GM12878 (cell line): ENCODE measurements at places on chromosomes 5 and 9. TPM values are rescaled to one million over a fixed set of nuclear protein-coding genes. Genes with fewer than 3 reads are reported as not detected.

GRCh38 chr5:158124606-158125316, 265.8 kb upstream of the CLINT1 start:
- no peak for DNase-seq
- H3K4me3 ChIP-seq: no peak overlapping the region
- 0 out of 2 replicates have a peak, but pooled peaks cover 4% of the 10 kb centered on the region for H3K27me3 ChIP-seq
- H3K27ac ChIP-seq: no peak overlapping the region

DNA sequence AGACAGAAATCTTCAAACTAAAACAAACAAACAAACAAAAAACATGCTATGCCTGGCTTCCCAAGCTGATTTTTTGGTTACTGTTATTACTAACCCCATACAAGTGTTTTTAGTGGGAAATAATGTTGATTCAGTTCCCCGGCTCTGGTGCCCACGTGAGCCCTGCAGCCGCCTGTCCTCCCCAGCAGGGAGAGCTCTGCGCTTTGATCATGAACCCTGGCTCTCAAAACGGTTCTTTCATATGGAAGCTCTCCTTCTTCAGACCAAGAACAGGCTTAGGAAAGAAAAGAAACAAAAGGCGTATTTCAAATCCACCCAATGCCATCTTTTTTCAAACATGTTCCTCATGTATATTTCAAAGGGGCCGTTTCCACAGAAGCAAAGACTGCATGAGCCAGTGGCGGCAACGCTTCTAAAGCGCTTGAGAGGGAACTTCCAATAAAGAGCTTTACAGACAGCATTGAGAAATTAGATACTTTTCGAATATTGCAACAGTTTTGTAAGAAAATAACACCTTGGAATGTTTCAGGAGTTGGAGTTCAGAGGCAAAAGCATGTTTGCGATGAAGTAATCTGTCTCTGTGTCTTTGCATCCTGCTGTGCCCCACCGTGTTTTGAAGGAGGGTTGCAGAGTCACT, 74.8 kb downstream of the ICE1 start:
- H3K4me1 ChIP-seq: no peaks in the 10 kb centered on the region; the same call in 1 of the 2 replicates
- DNase-seq: no peak
- H3K4me3 ChIP-seq: no peak overlapping the region
- no peaks in the 10 kb centered on the region for H3K36me3 ChIP-seq
- H3K27me3 ChIP-seq: no peaks in the 10 kb centered on the region

GRCh38 chr9:87796196-87796595, 70.3 kb downstream of the CTSL start:
- H3K4me3 ChIP-seq: no peak overlapping the region
- no peak for DNase-seq
- H3K27ac ChIP-seq: no peak overlapping the region
- H3K27me3 ChIP-seq: no peaks in the 10 kb centered on the region; the same call in 1 of the 2 replicates
- no peaks in the 10 kb centered on the region for H3K36me3 ChIP-seq
- 0 out of 2 replicates have a peak, but pooled peaks cover 3% of the 10 kb centered on the region for H3K4me1 ChIP-seq

DNA sequence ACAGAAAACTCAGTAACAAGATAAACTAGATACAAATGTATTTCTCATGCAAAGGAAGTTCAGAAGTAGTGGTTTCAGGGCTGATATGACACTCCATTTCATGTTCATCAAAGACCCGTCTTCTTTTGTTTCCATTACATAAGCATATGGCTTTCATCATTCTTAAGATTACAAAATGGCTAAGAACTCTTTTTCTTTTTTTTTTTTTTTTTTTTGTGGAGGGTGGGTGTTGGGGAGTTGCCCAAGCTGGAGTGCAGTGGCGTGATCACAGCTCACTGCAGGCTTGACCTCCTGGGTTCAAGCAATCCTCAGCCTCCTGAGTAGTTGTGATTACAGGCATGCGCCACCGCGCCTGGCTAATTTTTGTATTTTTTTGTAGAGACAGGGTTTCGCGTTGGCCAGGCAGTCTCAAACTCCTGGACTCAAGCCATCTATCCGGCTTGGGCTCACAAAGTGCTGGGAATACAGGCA, 22.0 kb upstream of the PTBP3 start:
- H3K27me3 ChIP-seq: no peaks in the 10 kb centered on the region
- no peak overlapping the region for H3K27ac ChIP-seq
- no peak for DNase-seq
- H3K4me1 ChIP-seq: no peaks in the 10 kb centered on the region
- H3K36me3 ChIP-seq: no peaks in the 10 kb centered on the region
- H3K4me3 ChIP-seq: no peak overlapping the region

GRCh38 chr9:95131023-95131943, 186.2 kb downstream of the FANCC start:
- no peak overlapping the region for H3K27ac ChIP-seq
- no peak for DNase-seq
- no peaks in the 10 kb centered on the region for H3K27me3 ChIP-seq
- H3K36me3 ChIP-seq: no peaks in the 10 kb centered on the region
- no peaks in the 10 kb centered on the region for H3K4me1 ChIP-seq

- no peak for DNase-seq
- H3K27me3 ChIP-seq: peaks cover 3% of the 10 kb centered on the region; the same call in 1 of the 2 replicates
- H3K4me1 ChIP-seq: no peaks in the 10 kb centered on the region
- H3K36me3 ChIP-seq: no peaks in the 10 kb centered on the region
- H3K4me3 ChIP-seq: no peak overlapping the region
These were observed 31.0 kb upstream of the FSTL4 start for GRCh38 chr5:133643365-133643764.

DNA sequence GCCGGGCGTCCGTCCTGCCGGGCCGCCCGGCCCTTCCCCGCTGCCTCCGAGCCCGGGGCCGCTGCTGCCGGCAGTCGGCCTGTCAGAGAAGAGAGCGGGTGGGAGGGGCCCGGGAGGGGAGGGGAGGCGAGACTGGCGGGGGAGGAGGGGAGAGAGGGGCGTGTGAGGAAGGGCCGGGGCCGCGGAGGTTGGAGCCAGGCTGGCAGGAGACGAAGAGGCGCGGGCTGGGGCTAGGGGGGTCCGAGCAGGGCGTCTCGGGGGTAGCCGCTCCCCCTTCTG, 570 bp downstream of the CREBRF start:
- peak overlapping the region; percentile 93 for H3K4me3 ChIP-seq
- no peaks in the 10 kb centered on the region for H3K27me3 ChIP-seq
- DNase-seq: no peak
- peaks cover 24% of the 10 kb centered on the region for H3K4me1 ChIP-seq
- H3K36me3 ChIP-seq: no peaks in the 10 kb centered on the region

DNA sequence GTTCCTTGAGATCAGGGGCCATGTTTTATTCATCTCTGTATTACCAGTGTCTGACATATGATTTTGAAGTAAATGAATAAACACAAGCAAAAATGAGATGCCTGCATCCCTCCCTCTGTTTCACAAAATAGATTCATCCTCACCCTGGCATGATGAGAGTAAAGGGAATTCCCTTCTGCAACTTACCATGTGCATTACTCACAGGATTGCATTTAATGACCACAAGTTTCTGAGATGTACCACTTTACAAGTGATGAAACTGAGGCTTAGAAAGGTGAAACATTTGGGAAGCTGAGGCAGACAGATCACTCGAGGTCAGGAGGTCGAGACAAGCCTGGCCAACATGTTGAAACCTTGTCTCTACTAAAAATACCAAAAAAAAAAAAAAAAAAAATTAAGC, 74.2 kb upstream of the TNFSF8 start:
- no peaks in the 10 kb centered on the region for H3K36me3 ChIP-seq
- H3K27ac ChIP-seq: no peak overlapping the region
- H3K4me1 ChIP-seq: no peaks in the 10 kb centered on the region
- no peak overlapping the region for H3K4me3 ChIP-seq

GRCh38 chr9:127018935-127019334, 103.5 kb downstream of the ANGPTL2 start:
- no peaks in the 10 kb centered on the region for H3K27me3 ChIP-seq
- no peak overlapping the region for H3K27ac ChIP-seq
- no peak for DNase-seq
- H3K4me3 ChIP-seq: no peak overlapping the region
- H3K4me1 ChIP-seq: peaks cover 3% of the 10 kb centered on the region; the same call in 1 of the 2 replicates

DNA sequence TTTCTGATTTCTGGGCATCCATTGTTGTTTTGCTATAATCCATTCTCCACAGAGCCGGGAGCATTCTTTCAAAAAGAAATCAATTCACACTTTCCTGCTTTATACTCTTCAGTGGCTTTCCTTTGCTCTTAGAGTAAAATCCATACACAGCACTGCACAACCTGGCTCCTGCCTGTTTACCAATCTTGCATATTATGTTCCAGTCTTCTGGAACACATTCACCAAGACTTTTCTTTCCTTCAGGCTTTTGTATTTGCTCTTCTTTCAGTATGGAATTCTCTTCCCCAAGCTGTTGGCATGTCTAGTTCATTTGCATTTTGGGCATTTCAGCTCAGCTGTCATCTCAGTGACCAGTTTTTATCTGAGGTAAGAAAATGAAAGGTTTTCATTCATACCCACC, 6.3 kb downstream of the RFESD start:
- no peaks in the 10 kb centered on the region for H3K36me3 ChIP-seq
- H3K27ac ChIP-seq: no peak overlapping the region
- no peaks in the 10 kb centered on the region for H3K27me3 ChIP-seq
- no peak overlapping the region for H3K4me3 ChIP-seq

DNA sequence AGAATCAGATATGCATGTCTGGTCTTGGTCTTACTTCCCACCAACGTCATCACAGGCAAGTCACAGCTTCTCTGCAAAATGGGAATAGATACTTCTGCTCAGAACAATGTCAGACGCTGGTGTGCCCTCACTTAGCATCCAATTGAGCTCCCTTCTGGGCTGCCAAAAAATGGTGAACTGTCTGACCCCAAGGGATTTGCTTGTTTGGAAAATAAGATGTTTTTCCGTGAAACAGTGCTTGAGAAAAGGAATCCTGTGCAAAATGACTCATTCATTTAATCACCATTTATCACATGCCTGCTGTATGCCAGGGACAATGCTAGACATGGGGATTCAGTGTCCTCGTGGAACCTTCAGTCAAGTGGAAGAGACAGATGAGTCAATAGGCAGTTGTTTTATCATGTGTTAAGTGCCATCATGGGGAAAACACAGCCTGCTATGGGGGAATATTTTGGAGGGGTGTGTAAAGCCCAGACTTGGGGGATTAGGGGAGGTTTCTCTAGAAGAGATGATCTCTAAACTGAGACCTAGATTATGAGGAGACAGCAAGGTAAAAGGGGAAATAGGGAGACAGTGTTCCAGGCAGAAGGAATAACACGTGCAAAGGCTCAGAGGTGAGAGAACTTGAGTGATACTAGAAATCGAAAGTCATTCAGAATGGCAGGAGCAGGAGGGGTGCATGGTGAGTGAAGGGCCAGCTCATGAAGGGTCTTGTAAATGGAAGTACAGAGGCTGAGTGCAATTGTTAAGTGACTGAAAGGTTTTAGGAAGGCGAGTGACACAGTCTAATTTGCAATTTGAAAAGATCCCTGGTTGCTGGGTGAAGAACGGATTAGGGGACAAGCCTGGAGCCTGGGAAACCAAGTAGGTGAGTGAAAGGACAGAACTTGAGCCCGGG, 3.9 kb downstream of the NIPAL4 start:
- peak overlapping the region; percentile 6; the same call in 1 of the 2 replicates for H3K4me3 ChIP-seq
- no peaks in the 10 kb centered on the region; the same call in none of the 2 replicates for H3K27me3 ChIP-seq
- peak overlapping the region; percentile 78 for H3K27ac ChIP-seq
- peaks cover 23% of the 10 kb centered on the region for H3K4me1 ChIP-seq
- DNase-seq: no peak

DNA sequence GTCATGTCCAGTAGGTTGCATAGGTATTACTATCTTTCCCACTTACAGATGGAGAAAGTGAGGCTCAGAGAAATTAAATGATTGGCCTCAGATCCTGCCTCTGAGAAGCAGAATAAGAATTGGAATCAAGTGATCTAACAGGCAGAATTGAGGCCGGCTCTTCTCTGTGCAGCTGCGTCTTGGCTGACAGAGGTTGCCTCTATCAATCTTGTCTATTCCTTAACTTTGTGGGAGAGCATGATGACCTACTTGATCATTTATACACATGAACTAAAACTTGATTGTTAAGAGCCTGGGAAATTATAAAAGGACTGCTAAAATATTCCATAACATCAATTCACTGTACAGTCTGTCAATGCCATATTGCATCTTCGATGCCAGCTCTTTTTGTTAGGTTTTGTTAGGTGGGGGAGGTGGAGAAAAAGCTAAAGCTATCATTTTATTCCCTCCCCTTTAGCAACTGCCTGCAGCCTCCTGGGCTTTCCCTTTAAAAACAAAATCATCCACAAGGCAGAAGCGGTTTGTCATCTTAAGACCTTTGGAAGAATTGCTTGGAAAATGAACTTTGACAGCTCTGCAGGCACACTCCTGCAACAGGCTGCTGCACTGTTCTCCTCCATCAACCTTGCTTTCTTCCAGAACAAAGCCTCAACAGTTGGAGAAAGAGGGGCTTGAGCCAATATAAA, 247.4 kb downstream of the SMARCA2 start:
- no peaks in the 10 kb centered on the region; the same call in 1 of the 2 replicates for H3K27me3 ChIP-seq
- no peak overlapping the region for H3K27ac ChIP-seq
- no peak for DNase-seq

DNA sequence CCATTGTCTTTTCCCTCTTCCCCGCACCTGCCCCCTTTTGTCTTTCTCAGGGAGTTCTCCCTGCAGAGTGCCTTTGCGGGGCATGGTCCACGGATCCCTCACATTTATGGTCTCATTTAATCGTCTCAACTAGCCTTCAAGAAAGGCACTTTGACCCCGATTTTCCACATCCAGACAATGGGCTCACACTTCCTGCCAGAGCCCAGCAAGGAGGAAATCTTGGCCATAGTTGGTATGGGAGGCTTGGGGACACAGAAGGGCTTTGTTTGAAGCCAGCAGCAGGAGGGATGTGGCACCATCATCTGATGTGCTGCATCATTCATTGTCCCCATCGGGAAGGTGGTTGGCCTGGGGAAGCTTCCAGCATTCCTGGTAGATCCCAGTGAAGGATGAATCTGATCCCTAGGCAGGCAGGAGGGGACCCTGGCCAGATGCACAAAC, 24.9 kb downstream of the GSN start:
- H3K36me3 ChIP-seq: no peaks in the 10 kb centered on the region
- H3K4me1 ChIP-seq: no peaks in the 10 kb centered on the region
- no peak overlapping the region for H3K27ac ChIP-seq
- H3K27me3 ChIP-seq: no peaks in the 10 kb centered on the region
- H3K4me3 ChIP-seq: no peak overlapping the region

DNA sequence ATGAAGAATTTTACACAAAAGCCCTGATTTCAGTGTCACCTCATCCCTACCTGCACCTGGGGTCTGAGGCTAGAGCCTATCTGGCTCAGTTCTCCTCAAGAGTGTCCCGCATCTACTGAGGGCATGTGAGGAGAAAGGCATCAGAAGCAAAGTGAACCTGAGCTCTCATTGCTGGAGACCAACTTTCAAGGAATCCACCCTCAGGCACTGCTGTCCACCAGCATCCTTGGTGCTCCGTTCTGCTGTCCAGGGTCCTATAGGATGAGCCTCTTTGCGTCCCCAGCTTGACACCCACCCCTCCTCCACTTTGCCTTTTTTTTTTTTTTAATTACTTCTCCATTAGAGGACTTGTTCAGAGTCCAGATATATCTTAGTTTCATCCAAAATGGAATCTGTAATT, 49.5 kb downstream of the CAMSAP1 start:
- H3K4me3 ChIP-seq: no peak overlapping the region
- no peak overlapping the region for H3K27ac ChIP-seq
- H3K4me1 ChIP-seq: no peaks in the 10 kb centered on the region
- no peaks in the 10 kb centered on the region for H3K27me3 ChIP-seq

CDH6 gene
- not detected in 2 replicates for total RNA-seq

SAXO1 gene
- total RNA-seq: not detected in 2 replicates

WDR31 gene
- 0.97 and 1.1 TPM in 2 replicates for total RNA-seq

FBP2 gene
- total RNA-seq: not detected in 2 replicates
